ENCODE measurements at places on chromosomes 4 and X.

GRCh38 chr4:145231906-145232700 lies 51.7 kb upstream of the OTUD4 start:
- no peak for DNase-seq

DNA sequence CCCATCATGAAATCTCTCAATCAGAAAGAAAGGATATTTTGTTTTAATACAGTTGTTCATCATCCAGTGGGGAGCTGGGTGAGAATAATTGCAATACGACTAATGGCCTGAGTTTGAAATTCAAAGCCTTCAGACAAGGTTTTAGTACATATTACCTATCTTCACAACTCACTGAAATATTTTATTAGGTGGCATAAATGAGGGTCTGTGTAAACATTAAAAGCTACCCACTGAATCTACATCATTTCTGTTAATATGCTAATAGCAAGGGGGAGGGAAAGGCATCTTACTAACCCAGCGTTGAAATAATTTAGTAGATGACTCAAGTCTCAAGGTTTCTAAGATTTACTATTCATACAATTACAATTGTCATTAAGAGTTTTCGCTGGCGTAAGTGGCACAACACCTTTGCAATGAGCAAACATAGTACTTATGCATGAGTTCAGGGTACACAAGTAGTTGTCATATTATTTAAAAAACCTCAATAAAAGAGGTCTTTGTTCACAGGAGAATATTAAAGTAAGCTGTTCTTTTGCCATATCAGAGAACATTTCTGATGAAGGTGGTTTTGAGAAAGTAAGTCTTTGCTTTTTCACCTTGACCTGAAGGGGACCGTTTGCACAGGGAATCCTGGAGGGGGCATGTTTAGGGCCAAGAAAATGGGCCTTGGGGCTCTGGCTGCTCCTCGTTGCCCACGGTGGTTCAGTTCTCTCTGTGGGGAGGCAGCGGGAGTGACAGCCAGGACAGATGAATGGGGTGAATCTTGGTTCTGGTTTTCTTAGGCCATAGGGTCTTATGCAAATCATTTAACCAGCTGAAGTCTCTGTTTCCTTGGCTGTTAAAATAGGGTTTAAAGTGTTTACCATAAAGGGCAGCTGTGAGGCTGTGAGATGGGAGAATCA lies 4.5 kb upstream of the RHOH start:
- DNase-seq = no peak

- no peak for DNase-seq
Measured at GRCh38 chrX:121642415-121642814, 595.0 kb downstream of the GLUD2 start.

GRCh38 chr4:145829629-145830395 lies 108.8 kb downstream of the ZNF827 start:
- no peak for DNase-seq

DNA sequence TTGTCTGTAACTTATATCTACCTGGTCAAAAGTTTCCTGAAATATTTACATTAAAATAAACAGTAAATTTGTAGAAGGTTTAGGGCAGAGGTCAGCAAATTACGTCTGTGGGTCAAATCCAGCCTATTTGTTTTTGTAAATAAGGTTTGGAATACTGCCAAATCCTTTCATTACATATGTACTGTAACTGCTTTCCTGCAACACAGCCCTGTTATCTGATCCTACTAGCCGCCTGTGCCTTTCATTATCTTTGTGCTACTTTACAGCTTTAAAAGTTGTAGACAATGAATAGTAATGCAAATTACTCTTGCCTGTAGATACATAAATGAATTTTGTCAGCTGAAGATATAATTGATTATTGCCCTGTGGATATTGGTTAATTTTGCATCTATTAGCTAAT lies 369.6 kb upstream of the SLC7A11 start:
- DNase-seq = no peak

DNA sequence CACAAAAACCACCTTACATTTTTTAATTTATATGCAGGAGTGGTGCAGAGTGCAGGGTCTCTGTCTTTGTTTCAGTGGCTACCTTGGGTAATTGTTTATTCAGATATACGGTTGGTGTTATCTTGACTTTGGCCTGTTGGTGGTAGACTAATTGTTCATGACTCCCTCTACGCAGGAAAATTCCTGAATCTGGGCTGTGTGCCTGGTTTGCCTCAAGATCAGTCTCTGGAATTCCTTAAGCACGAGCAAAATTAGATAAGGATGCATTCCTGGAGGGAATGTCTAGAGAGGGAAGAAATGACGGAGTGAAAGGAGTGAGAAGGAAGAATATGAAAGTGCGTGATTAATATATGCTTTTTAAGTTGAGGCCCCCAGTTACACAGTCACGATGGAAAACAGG lies 576.9 kb upstream of the PCDH10 start:
- no peak for DNase-seq

DNA sequence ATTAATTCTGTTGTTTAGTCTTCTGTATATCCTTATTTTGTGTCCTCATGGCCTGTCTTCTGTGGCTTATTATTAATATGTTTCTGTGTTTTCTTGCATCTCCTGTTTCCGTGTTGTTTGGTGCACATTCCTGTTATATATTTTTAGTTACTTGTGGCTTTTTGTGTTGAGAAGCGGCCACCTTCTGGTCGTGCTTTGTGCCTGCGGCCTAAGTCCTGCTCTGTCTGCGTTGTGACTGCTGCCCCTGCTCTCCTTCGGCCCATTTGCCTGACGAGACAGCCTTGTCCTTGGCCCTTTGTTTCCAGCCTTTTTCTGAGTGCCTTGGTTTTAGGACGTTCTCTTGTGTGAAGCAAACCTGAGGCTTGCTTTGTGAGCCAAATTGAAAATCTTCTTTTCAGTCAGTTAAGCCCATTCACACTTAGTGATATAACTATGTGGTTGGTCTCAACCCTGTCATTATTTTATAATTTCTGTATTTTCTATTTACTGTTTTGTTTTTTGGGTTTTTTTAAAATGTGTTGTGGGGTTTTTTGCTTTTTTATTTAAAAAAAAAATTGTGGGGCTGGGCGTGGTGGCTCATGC lies 43.8 kb downstream of the TNIP2 start:
- DNase-seq = no peak

- DNase-seq = no peak
Measured at GRCh38 chrX:148513661-148514060, 13.2 kb downstream of the AFF2 start.

DNA sequence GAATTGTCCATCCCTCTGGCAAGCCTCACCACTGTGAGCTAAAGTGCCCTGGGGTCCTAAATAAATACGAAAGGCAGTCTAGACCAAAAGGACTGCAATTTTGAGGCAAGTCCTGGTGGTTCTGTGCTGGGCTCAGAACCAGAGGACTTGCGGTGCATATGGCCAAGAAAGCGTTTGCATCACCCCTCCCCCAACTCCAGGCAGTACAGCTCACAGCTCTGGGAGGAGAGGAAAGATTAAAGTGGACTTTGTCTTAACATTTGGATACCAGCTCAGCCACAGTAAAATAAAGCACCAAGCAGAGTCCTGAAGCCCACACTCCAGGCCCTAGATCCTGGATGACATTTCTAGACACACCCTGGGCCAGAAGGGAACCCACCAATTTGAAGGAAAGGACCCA lies 24.9 kb downstream of the RNF128 start:
- no peak for DNase-seq

DNA sequence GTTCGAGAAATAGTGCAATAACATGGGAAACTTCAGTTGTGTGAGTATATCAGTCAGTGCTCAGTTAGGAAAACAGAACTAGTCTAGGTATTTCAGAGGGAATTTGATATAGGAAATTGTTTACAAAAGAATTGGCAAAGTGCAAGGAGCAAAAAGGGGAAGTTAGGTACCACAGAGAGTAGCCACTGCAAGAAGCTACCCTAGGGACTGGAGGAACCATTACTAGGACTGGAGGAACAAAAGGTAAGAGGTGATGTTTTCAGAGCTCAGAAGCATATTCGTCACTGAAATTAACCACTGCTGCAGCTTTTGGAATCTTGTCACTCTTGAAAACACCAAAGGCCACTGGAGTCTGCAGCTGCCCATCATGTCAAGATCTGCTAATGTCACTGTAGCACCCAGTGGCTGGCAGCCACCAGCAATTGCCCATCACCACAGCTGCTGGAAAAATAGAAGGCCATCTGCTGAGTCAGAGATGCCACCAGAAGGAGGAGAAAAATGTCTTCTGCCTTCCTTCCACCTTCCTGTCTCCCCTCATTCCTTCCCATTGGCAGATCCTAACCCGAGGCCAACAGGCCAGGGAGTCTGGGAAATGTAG lies 160.6 kb upstream of the RPS6KA3 start:
- DNase-seq = no peak

- DNase-seq = no peak
Measured at GRCh38 chr4:79899481-79899880, 173.5 kb downstream of the ANTXR2 start.

GRCh38 chr4:177853229-177853628 lies 411.0 kb upstream of the AGA start:
- DNase-seq = no peak

DNA sequence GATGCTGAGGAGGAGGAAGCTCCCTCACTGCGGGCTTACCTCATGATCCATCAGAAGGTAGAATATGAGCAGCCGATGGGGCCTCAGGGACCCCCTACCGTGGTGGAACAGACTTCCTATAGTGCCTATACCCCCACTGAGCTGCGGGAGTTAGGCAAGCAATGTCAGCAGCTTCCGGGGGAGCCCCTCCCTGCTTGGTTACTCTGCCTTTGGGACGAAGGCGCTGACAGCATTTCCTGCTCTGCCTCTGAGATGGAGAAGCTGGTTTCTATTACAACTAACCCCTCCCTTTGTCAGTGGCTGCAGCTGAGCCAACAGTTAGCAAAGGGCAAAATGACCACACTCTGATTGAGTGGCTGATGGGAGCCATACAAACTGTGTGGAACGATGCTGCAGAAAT lies 430.7 kb downstream of the IDS start:
- peak; percentile 24 for DNase-seq

GRCh38 chrX:103362474-103362873 lies 6.2 kb downstream of the TCEAL9 start:
- DNase-seq = no peak

Measured in adrenal gland (tissue), 19 donors.